ENCODE measurements at places on chromosomes 7 and 10. TPM values are rescaled to one million over a fixed set of nuclear protein-coding genes. Genes with fewer than 3 reads are reported as not detected.

GRCh38 chr7:99665312-99666012 lies 14.3 kb downstream of the CYP3A5 start:
- DNase-seq: no peak
- no peak overlapping the region for H3K27ac ChIP-seq
- H3K4me1 ChIP-seq: no peaks in the 10 kb centered on the region

DNA sequence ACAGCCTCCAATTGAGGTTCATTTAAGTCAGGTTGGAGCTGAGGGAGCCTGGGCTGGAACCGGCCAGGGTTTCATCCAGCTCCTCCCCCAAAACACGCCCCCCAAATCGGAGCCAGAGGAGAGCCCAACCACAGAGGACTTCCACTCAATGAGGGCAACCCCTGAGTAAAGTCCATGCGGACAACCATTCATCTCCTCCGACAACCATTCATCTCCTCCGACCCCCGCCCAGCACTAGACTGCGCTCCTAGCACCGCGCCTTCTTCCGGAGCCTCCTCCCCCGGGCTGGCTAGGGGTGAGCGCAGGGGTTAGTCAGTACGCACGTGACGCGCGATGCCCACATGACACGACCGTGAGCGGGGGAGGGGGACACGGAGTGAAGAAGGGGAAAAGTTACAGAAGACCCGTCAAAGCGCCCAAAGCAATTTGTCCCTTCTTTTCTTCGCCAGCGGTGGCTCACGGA lies 1.4 kb downstream of the MAGI2 start:
- no peaks in the 10 kb centered on the region for H3K36me3 ChIP-seq
- no peak for DNase-seq
- H3K27ac ChIP-seq: no peak overlapping the region
- H3K27me3 ChIP-seq: peaks cover 69% of the 10 kb centered on the region

DNA sequence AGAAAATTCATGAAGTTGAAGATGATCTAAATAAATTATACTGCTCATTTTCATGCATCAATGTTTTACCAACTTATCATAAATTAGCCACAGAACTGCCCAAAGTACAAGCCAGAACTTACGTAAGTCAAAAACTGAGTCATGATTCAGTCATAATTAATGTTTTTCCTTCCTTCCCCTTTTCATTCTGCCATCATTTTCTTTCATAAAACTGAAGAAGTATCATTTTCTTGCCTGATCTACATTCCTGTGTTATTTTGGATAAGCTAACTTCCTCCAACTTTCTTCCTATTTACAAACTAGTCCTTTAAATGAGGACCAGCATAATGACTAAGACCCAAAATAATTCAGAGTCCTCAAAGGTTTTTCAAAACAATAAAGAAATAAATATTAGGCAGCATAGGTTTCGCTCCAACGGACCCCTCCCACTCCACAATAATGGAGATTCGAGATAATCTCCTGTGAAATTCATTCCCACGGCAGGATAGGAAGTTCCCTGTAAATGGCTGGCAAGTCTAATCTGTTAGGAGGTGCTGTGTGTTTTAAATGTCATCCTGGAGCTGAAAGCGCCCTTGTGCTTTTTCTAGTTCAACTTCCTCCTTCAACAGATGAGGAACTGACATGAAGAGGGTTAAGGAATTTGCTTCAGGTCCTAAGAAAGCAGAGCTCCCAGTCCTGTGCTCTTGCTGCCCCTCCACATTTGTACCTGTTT lies 218.9 kb downstream of the DOCK4 start:
- H3K36me3 ChIP-seq: peaks cover 9% of the 10 kb centered on the region
- H3K27me3 ChIP-seq: no peaks in the 10 kb centered on the region
- peak; percentile 42 for DNase-seq
- H3K4me3 ChIP-seq: no peak overlapping the region
- peak overlapping the region; percentile 18 for H3K27ac ChIP-seq
- H3K4me1 ChIP-seq: peaks cover 25% of the 10 kb centered on the region

GRCh38 chr10:117425974-117426566 lies 50.8 kb upstream of the PDZD8 start:
- H3K27ac ChIP-seq: no peak overlapping the region
- no peaks in the 10 kb centered on the region for H3K4me1 ChIP-seq
- no peak for DNase-seq
- H3K27me3 ChIP-seq: no peaks in the 10 kb centered on the region
- no peak overlapping the region for H3K4me3 ChIP-seq
- H3K36me3 ChIP-seq: no peaks in the 10 kb centered on the region

The TACC2 gene
- 89.0 TPM for total RNA-seq

DNA sequence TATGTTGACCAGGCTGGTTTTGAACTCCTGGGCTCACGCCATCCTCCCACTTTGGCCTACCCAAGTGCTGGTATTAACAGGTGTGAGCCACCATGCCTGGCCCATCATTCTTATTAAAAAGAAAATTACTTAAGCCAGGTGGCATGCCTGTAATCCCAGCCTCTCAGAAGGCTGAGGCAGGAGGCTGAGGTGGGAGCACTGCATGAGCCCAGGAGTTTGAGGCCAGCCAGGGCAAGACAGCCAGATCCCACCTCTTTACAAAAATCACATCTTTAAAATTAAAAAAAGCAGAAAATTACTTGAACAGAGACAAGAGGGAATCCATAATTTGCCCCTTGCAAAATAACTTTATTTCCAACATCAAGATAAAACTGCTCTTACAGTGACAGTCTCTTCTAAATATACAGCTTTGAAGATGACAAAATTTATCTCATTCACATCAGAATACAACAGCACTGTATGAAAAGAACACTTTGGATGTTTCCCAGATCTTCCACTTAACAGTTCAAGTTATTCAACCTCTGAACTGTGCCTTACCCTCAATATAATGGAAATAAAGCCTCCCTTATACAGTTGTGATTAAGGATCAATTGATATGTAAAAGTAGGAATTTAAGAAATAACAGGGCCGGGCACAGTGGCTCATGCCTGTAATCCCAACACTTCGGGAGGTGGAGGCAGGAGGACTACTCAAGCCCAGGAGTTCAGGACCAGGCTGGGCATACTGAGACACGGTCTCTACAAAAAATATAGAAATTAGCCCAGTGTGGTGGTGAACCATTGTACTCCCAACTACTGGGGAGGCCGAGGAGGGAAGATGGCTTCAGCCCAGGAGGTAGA lies 10.3 kb downstream of the WAPL start:
- H3K4me1 ChIP-seq: peaks cover 21% of the 10 kb centered on the region
- no peak overlapping the region for H3K27ac ChIP-seq
- DNase-seq: no peak
- H3K27me3 ChIP-seq: no peaks in the 10 kb centered on the region
- peaks cover 32% of the 10 kb centered on the region for H3K36me3 ChIP-seq
- no peak overlapping the region for H3K4me3 ChIP-seq

- peaks cover 26% of the 10 kb centered on the region for H3K27me3 ChIP-seq
- no peak for DNase-seq
- H3K36me3 ChIP-seq: no peaks in the 10 kb centered on the region
- no peak overlapping the region for H3K4me3 ChIP-seq
- no peak overlapping the region for H3K27ac ChIP-seq
Measured at GRCh38 chr10:122658356-122659049, 41.1 kb downstream of the C10orf120 start.

The ZNF488 gene
- total RNA-seq: 0.12 TPM

GRCh38 chr10:25393621-25394020 lies 218.8 kb downstream of the GPR158 start:
- H3K36me3 ChIP-seq: no peaks in the 10 kb centered on the region
- H3K27me3 ChIP-seq: no peaks in the 10 kb centered on the region
- H3K27ac ChIP-seq: no peak overlapping the region
- H3K4me1 ChIP-seq: no peaks in the 10 kb centered on the region
- no peak for DNase-seq
- H3K4me3 ChIP-seq: no peak overlapping the region

DNA sequence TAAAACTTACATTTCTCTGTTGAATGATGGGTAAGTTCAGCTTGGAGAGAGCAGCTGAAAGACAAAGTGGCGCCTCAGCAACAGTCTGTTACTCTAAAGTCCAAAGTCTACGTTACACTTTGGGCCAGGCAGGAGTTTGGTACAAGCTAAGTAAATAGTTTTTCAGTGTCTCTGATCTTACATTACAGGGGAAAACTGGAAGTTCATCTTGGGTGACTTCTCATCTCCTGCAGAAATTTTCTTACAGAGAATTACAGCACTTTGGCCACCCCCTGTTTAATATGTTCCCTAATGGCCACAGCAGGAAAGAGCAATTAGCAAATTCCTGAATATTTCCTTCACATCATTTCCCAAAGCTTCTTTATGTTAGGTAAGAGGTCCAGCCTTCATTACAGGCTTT lies 67.1 kb downstream of the ABCC2 start:
- no peak for DNase-seq
- H3K27ac ChIP-seq: no peak overlapping the region
- no peaks in the 10 kb centered on the region for H3K36me3 ChIP-seq
- no peak overlapping the region for H3K4me3 ChIP-seq
- no peaks in the 10 kb centered on the region for H3K4me1 ChIP-seq

The NPFFR1 gene
- total RNA-seq: not detected

DNA sequence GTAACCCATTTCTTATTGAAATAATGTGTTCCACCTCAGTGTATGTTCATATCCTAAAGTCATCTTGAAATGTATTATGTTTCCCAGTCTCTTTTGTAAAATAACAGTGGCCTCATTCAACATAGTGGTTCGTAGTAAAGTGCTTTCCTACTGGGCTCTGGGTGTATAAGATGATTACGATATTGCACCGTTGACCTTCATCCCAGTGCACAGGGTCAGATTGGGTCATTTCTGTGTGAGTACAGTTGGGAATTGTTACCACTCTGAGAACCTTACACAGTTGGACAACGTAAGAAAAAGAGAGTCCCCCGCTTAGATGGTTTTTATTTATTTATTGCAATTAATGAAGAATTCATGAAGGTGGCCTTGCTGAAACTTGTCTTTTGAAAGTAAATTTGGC lies 135.6 kb downstream of the CHN2 start:
- H3K4me1 ChIP-seq: peaks cover 20% of the 10 kb centered on the region
- no peak overlapping the region for H3K4me3 ChIP-seq

- peaks cover 26% of the 10 kb centered on the region for H3K27me3 ChIP-seq
- no peak overlapping the region for H3K27ac ChIP-seq
- DNase-seq: no peak
- H3K4me3 ChIP-seq: no peak overlapping the region
Measured at GRCh38 chr10:86388119-86388704, 21.6 kb upstream of the GRID1 start.

DNA sequence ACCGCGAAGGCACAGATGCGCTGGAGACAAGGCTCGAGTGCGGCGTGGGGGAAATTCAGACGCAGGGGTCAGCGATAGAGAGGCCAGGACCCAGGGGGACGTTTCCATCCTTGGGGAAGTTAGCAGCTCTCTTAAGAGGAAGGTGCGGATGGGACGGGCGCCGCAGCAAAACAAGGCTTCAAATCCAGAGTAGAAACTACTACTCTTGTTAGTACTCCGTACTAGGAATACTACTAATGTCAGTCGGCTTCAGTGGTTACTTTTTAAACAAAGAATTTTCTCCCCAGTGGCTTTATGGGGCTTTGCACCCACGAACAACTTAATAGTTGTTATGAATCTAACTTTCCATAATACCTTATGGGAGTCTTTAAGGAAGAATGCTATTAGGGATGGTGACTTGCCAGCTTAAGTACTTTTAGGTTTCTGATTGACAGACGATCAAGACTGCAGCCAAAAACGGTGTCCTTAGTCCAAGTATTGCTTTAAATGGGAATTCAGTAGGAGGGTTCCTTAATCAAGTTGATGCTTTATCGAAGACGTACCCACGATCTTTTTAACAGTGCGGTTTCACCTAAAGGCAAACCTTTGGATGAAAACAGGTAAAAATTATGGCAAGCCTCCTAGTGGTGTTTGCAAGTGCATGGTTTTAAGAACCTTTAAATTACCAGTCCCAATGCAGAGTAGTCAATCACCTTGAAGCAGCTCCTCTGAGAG lies 812 bp upstream of the IDE start:
- H3K36me3 ChIP-seq: peaks cover 5% of the 10 kb centered on the region
- peak overlapping the region; percentile 76 for H3K4me3 ChIP-seq
- peak overlapping the region; percentile 65 for H3K27ac ChIP-seq
- DNase-seq: no peak

DNA sequence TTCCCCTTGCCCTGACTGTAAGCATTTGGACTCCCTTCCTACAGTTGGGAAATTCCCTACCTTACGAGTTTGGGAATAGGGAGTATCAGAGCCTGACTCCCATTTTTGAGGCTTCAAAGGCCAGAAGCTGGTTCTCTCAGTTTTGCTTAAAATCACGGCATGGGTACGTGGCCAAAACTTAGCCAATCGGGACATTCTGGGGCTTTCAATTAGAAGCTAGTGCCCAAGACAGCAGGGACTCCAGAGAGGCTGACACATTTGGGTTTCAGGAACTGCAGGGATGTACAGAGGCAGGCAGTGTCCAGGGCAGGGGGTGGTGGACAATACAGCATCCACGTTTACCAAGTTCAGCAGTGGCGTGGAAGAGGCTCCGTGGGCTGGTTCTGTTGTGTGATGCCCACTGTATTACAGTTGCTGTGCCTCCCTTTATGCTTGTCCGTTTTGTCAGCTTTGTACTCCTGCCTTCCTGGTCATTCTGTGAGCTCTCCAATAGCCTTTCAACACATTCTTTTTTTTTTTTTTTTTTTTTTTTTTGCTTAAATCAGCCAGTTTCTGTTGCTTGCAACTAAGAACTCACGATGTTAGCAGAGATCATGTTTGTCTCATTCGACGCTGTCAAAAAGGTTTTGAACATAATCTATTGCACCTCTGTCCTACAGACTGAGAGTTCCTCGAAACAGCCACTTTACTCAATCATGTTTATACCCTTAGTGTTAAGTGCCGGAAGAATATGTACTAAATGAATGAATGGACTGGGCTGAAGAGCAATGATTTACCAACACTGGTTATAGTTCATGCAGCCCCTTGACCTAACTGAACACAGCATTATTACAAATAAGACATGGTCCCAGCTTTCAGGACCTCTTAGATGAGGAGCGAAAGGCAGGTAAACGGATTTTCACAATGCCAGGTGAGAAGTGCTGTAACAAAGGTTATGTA lies 1.1 kb downstream of the GGCT start:
- peak; percentile 16 for DNase-seq
- peaks cover 27% of the 10 kb centered on the region for H3K36me3 ChIP-seq
- H3K27ac ChIP-seq: peak overlapping the region; percentile 77
- H3K27me3 ChIP-seq: no peaks in the 10 kb centered on the region
- peak overlapping the region; percentile 83 for H3K4me3 ChIP-seq

- H3K36me3 ChIP-seq: no peaks in the 10 kb centered on the region
- H3K27me3 ChIP-seq: no peaks in the 10 kb centered on the region
- no peak overlapping the region for H3K4me3 ChIP-seq
- no peak overlapping the region for H3K27ac ChIP-seq
Measured at GRCh38 chr10:27834476-27834875, 88.9 kb upstream of the MKX start.

GRCh38 chr10:92993699-92994272 lies 66.8 kb upstream of the CYP26C1 start:
- H3K27ac ChIP-seq: no peak overlapping the region
- no peaks in the 10 kb centered on the region for H3K36me3 ChIP-seq
- H3K4me1 ChIP-seq: no peaks in the 10 kb centered on the region
- no peaks in the 10 kb centered on the region for H3K27me3 ChIP-seq
- H3K4me3 ChIP-seq: no peak overlapping the region

DNA sequence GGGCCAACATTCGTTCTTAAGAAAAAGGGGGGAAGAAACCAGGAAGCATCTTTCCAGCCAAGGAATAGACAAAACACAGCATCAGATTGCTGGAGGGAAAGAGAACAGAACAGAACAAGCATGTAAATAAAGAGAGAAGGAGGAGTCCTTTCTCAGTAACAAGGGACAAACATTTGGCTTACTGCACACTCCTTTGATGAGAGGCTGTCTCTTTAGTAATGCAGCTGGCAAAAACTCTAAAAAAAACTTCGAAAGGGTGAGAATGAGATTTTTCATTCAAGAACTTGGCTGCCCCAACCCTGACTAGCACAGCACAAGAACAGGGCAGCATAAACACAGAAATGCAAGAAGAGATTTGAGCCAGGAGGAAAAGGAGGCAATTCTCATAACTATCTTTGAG lies 38.9 kb upstream of the IL6 start:
- H3K36me3 ChIP-seq: no peaks in the 10 kb centered on the region
- H3K4me3 ChIP-seq: no peak overlapping the region
- no peaks in the 10 kb centered on the region for H3K27me3 ChIP-seq

The WDR86 gene
- total RNA-seq: not detected
